LNCaP clone FGC (cell line): ENCODE measurements at places on chromosomes 7 and 10.

DNA sequence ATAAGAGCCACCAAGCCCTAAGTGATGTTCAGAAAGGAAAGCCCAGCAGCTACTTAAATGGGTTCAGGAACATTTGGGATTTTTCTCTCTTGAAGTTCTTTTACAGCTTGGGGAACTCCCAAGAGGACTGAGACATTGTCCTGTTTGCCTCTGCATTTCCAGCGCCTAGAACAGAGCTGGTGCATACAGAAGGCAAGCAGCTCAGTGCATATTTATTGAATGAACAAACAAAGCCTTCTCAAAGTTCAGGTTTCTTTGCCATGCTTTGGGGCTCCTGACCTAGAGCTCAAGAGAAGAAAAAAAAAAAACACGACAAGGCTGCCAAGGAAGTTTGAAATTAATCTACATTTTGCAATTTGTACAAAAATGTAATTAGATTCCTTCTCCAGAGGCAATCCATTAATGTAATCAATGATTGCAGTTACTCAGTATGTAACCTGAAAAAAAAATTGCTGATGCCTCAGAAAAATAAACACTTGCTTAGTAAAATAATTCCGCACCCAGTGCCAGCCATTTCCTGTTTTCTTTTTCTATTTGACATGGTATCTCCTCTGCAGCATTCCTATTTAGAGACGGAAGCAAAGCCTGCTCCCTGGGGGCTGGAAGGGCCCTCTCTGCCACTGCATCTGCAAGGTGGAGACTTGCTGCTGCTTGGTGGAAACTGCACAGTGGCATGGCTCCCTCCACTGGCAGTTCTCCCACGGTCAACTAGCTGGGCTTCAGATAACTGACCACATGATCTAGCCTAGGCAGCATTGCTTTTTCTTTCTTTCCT, 157.3 kb downstream of the TMEM178B start:
- peak; percentile 10 for DNase-seq

DNA sequence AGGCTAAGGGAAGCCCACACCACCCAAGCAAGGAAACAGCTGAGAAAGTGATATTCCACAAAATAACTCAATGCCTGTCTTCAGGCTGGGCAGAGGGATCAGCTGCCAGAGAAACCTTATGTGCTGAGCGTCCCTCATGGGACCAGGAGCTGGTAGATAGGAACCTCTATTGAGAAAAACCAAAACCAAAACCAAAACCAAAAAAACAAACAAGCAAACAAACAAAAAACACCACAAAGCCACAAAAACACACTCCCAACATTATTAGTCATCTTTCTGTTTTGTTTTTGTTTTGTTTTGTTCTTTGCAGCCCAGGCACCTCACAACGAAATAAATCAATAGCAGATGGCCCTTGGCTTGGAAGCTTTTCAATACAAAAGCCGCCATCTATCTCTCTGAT, 760.8 kb upstream of the CELF2 start:
- DNase-seq = no peak

- DNase-seq = no peak
Measured at GRCh38 chr7:1055491-1055955, 11.2 kb downstream of the GPR146 start.

GRCh38 chr7:12646139-12646538, 41.3 kb upstream of the ARL4A start:
- DNase-seq = no peak

GRCh38 chr10:43594944-43595589, 11.2 kb upstream of the ZNF485 start:
- DNase-seq = no peak

DNA sequence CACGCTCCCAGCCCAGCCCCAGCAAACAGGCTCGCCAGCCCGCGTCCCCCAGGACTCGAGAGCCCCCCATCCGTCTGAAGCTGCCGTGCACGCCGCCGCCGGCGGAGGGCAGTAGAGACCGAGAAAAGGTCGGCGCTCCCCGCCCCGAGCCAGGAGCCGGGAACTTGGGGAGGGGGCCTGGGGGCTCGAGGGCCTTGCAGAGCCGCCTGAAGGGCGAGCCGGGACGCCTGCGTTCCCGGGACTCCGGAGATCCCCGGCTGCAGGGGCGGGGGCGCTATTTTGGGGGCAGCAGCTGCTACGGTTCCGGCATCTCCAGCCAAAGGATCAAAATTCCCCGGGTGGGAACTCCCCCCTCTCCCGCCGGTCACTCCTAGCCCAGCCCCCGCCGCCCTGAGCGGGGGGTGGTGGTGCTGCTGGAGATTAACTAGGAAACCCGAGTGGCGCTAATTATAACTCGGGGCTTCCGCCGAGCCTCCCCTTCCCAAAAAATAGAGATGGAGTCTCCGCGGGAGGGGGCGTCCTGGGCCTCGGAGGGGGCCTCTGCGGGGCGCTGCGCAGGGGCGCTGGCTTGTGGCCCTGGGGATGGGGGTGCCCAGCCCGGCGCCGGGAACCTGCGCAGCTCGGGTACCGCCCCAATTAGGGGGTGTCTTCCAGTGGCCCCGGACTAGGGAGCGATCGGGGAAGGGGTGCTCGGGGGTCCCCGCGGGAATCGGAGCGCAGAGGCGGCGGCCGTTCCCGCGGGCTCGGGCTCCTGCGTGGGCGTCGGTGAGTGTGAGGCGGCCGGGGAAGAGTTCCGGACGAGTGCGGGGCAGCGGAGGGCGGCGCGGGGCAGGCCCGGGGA, 608 bp downstream of the ACHE start:
- no peak for DNase-seq

GRCh38 chr10:35409808-35410207, 73.5 kb downstream of the CCNY start:
- no peak for DNase-seq
